RWPE2 (cell line): ENCODE measurements at places on chromosomes 2 and 18.

DNA sequence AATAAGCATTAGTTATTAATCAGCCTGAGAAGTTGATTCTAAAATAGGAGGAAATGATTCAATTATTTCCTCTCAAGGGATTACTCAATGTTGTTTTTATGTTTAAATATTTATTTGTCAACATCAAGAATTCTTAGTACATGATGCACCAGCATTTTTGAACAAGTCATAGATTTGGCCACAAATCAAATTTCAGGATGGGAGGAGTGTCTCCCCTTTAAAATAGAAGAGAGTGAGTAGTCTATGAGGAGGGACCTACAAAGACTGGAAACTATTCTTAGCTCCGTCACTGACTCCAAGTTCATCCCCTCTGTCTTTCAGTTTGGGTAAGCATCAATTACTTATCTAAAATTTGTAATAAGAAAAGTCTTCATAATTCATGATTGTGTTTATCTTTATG lies 18.6 kb upstream of the IL18R1 start:
- H3K4me1 ChIP-seq: peaks cover 19% of the 10 kb centered on the region
- H3K36me3 ChIP-seq: no peaks in the 10 kb centered on the region
- no peaks in the 10 kb centered on the region for H3K27me3 ChIP-seq

DNA sequence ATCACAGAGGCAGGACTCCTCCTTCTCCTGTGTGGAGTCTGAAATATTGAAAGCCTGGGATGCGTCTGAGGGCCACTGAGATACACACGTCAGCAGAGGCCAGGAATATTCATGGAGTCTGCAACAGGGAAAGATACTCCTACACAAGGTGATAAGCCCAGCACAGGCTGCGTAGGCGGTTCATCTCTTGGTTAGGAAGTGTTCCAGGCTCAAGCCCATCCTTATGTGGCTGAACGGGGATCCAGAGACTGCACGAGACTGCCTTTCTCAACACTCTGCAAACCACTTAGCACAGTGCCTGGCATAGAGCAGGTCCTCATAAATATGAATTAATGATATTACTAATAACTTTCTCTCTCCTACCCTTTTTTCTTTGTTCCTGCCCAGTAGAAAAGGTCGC lies 29.2 kb upstream of the AGPS start:
- H3K4me3 ChIP-seq: no peak overlapping the region
- DNase-seq: no peak
- H3K36me3 ChIP-seq: no peaks in the 10 kb centered on the region
- no peaks in the 10 kb centered on the region for H3K4me1 ChIP-seq

- DNase-seq: no peak
- peaks cover 4% of the 10 kb centered on the region; the same call in 1 of the 2 replicates for H3K36me3 ChIP-seq
- H3K4me3 ChIP-seq: no peak overlapping the region
- H3K4me1 ChIP-seq: peaks cover 11% of the 10 kb centered on the region
- no peaks in the 10 kb centered on the region for H3K27me3 ChIP-seq
These were observed 2.7 kb upstream of the PID1 start for GRCh38 chr2:229273723-229274338.

DNA sequence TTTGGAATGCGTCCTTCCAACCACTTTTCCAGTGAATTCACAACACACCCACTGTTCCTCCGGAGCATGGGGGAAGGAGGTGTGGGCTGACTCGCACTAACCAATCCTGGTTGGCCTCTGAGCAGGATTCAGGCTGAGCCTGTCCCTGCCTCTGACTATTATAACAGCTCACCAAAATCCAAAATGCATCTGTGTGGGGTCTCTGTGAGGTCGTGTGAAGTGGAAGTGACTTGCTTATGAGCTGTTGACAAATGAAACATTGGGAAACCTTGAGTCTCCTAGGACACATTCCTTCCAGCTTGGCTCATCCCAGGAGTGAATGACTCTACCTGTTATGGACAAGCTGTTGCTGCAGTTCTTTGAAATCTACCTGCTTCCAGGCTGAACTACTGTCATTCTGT lies 1.5 kb downstream of the CIDEA start:
- H3K4me3 ChIP-seq: no peak overlapping the region
- H3K27ac ChIP-seq: peak overlapping the region; percentile 27
- DNase-seq: no peak
- H3K36me3 ChIP-seq: no peaks in the 10 kb centered on the region
- H3K27me3 ChIP-seq: peaks cover 21% of the 10 kb centered on the region

DNA sequence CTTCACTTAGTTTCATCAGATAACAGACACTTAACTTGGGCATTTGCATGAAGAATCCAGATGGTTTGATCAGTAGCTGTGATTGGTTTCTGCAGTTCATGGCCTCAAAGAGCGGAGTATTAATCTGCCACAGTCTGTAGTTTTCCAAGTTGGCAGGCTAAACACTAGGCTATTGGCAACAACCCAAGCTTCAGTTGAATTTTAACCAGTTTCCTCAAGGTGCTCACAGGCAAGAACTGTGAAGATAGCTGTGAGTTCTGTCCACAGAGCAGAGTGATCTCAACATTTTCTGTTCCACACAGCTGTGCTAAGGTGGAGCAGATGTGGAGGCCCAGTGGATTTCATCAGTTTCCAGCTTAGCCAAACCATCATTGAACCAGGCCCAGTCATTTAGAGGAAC lies 469.5 kb upstream of the LINC00305 start:
- H3K36me3 ChIP-seq: no peaks in the 10 kb centered on the region
- no peaks in the 10 kb centered on the region for H3K27me3 ChIP-seq
- DNase-seq: no peak
- H3K4me3 ChIP-seq: no peak overlapping the region

DNA sequence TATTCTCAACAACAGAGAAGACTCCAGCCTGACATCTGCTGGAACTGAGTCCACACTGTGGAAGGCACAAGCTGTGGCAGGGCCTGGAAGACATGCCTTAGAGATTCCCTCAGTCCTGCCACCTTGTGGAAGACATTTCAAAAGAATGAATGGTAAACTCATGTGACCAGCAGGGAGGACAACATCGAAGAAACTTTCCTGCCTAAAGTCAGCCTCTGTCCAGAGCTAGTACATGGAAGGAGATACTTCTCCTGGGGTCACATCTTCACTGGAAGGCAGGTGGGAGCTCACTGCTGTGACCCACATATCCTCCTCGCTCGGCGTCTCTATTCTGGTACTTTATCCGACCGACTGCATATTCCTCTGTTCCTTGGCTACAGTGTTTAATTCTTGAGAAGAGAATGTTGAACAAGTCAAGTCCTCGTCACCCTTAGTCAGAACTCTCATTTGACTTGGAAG lies 59.5 kb downstream of the PUM2 start:
- no peaks in the 10 kb centered on the region for H3K27me3 ChIP-seq
- H3K27ac ChIP-seq: peak overlapping the region; percentile 73
- peaks cover 28% of the 10 kb centered on the region for H3K4me1 ChIP-seq
- DNase-seq: no peak

- H3K36me3 ChIP-seq: no peaks in the 10 kb centered on the region
- DNase-seq: no peak
- no peak overlapping the region for H3K4me3 ChIP-seq
These were observed 12.0 kb downstream of the UGT1A3 start for GRCh38 chr2:233740870-233741269.

DNA sequence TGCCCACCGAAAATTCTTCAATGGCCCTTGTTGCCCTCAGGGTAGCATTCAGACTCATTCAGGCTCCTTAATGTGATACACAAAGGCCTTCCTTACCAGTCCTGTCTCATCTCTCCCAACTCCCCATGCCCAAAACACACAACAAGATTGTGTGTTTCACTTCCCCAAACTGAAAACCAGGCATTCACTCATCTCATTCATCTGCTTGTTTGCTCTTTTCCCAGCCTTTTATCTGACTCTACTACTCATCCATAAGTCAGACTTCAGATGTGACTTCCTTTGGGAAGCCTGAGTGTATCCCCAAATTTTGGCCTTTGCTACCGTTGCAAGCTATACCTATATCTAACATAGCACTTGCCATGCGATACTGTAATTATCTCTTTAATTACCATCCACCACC lies 9.7 kb upstream of the SLC39A10 start:
- no peaks in the 10 kb centered on the region for H3K4me1 ChIP-seq
- no peaks in the 10 kb centered on the region for H3K27me3 ChIP-seq
- H3K36me3 ChIP-seq: no peaks in the 10 kb centered on the region
- DNase-seq: no peak
- no peak overlapping the region for H3K4me3 ChIP-seq
- H3K27ac ChIP-seq: no peak overlapping the region

DNA sequence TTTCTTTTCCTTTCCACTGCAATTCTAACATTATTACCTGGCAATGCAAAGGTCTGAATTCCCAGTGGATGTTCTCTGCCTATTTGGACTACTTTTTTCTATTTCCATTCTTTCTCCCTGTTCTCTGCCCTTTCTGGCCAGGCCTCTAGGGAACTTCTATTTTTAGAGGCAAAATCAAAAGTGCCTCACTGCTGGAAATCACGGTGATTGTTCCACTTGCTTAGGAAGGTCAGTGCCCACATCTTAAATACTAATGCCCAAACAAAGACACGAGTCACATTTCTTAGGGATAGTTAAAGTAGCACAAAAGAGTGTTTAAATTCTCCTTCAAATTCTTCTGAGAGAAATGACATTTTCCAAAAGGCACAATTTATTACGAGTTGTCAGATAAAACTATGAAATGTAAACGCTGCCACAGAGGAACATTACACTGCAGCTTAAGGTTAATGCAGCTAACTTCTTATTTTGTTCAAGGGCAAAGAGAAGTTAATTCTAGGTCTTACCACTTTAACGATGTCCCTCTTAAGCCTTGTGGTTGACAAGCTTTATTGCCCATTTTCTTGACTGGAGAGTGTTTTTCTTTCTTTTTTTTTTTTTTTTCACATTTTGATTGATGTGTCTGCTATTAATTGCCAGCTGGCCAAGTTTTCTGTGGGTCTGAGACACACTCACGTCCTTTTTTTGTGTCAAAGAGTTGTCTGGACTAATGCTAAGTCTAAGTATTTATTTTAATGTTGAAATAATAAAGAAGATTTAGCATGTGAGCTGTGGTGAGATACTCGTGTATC lies 34.7 kb downstream of the ST6GAL2 start:
- no peak for DNase-seq
- no peak overlapping the region for H3K4me3 ChIP-seq
- no peaks in the 10 kb centered on the region for H3K36me3 ChIP-seq
- no peak overlapping the region for H3K27ac ChIP-seq
- no peaks in the 10 kb centered on the region for H3K27me3 ChIP-seq

DNA sequence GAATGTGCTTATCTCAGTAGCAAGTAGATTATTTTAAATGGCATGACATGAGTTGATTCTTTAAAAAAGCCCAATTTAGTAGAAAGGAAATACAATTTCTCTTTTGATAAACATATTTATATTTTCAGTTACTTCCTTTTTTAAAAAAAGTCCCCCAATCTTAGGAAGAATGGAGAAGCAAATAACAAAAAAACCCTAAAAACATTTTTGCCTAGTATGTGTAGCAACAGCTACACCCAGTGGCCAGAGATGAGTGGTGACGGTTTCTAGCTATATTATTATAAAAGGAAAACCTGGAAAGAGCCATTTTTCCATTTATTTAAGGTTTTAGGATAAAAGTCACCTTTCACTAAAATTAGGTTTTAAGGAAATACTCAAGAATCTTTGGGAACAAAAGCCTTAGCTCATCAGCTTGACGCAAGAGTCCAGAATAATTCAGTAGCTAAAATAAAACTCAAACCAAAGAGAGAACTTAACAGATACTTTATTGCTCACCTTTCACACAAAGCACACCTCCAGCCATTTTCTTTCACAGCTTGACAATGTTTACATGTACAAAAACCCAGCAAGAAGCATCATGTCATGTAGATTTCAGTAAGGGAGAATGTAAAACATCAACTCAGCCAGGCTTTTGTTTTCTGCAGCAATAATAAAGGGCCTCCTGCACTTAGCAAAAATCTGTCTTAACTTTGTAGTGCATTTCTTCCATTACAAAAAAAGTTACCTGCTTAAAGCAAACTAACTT lies 15.7 kb downstream of the FAM98A start:
- no peak for DNase-seq
- peaks cover 64% of the 10 kb centered on the region for H3K36me3 ChIP-seq
- H3K4me1 ChIP-seq: no peaks in the 10 kb centered on the region
- H3K27me3 ChIP-seq: no peaks in the 10 kb centered on the region

DNA sequence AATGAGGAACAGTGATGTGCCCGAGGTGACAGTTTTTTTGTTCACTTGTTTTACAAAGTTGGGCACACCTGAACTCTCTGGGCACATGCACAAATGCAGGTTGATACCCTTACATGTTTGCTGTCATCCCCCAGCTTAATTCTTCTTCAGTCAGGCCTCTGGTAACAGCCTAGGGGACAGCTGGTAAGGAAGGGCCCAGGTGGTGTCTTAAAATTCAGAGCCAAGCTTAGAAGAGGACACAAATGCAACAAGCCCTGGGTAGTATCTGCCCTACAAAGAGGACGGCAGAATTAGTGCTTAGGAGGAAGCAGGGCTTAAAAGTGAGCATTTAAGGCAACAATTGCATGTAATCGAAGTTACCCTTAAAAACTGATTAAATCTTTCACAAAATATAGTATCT lies 171.9 kb upstream of the ACAA2 start:
- no peak overlapping the region for H3K27ac ChIP-seq
- H3K27me3 ChIP-seq: no peaks in the 10 kb centered on the region
- H3K4me3 ChIP-seq: no peak overlapping the region
- no peaks in the 10 kb centered on the region for H3K36me3 ChIP-seq

DNA sequence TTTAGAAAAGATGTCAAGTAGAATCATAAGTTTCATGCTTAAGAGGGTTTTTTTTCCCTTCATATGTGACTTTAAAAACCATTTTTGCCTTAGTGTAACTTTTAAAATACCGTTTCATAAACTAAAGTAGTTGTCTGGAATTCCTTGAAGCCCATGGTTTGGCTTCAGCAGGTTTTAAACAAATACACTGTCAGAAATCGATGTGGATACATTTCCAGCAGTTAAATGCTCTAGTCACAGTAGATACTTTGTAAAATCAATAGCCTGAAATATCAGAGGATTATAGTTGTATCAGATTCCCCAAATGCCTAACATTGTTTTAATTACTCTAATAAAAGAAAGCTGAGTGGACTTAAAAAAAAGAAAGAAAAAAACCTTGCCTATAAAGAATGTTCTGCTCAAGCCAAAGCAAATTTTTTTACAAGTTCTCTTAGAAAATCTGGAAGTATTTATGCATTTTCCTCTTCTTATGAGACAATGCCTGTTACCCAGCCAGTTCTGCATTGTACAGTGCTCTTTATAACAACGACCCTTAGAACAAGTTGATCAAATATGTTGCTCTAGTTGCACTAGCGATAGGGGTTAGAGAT lies 260.5 kb downstream of the LTBP1 start:
- DNase-seq: no peak
- no peak overlapping the region for H3K4me3 ChIP-seq

GRCh38 chr2:11133238-11133935 lies 21.9 kb upstream of the SLC66A3 start:
- H3K36me3 ChIP-seq: no peaks in the 10 kb centered on the region
- no peak for DNase-seq
- H3K27ac ChIP-seq: no peak overlapping the region

- DNase-seq: no peak
- H3K4me3 ChIP-seq: no peak overlapping the region
- H3K27me3 ChIP-seq: no peaks in the 10 kb centered on the region
These were observed 460.9 kb downstream of the RIT2 start for GRCh38 chr18:42654556-42654955.

GRCh38 chr18:1797235-1797634 lies 774.1 kb downstream of the METTL4 start:
- no peaks in the 10 kb centered on the region for H3K4me1 ChIP-seq
- peaks cover 5% of the 10 kb centered on the region for H3K27me3 ChIP-seq
- no peak overlapping the region for H3K27ac ChIP-seq
- H3K36me3 ChIP-seq: no peaks in the 10 kb centered on the region

- H3K36me3 ChIP-seq: no peaks in the 10 kb centered on the region
- H3K4me1 ChIP-seq: no peaks in the 10 kb centered on the region
- H3K4me3 ChIP-seq: no peak overlapping the region
- H3K27ac ChIP-seq: no peak overlapping the region
These were observed 57.7 kb downstream of the BIN1 start for GRCh38 chr2:127048969-127049897.
